ENCODE measurements at places on chromosomes 5 and 9.
A peak's percentile ranks its signal among the peaks of the same experiment; 100 is the strongest.

DNA sequence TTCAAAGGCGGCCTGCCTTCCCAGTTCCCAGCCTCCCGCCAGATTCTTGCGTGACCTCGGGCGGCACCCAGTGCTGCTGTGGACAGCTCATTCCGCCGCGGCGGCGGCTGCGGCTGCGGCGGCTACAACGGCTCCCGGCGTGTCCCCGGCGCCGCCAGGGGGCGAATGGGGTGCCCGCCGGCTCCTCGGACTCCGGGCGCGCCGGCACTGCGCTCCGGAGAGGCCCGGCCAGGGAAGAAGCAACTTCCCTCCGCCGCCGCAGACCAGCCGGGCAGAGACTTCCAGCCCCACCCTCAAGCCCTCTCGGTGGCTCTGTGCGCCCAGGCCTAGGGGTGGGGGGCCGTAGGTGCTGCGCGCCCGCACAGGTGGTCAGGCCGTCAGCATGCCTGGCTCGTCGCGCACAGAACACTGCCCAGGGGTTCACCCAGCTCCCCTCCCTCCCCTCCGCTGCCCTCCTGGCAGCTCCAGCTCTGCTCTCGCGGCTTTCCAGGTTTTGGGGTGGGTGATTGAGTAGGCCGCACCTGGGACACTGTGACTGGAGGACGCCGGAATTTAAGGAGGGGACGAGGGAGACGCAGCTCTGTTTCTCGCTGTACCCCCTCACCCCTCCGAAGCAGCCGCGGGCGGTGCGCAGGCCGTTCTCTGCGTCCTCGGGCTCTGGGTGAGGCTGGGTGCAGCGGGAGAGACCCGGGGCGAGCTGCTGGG lies 20.2 kb downstream of the IGIP start:
- peak; percentile 80 for DNase-seq

DNA sequence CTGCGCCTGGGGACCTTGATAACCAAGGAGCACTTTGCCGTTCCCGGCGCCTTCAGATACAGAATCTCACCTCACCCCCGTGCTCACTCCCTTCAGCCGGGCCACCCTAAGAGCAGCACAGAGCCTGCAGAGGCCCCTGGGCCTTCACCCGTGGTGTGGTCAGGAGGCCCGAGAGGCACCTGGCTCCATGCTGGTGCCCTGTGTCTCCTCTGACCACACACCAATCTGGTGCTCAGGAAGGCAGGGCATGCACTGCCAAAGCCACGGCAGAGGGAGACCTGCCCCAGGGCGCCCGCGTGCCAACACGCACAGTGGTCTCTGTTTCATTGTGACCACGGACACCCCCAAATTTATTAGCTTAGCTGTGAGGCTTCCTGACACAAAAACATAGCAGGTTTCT lies 11.3 kb downstream of the IRX4 start:
- no peak for DNase-seq

DNA sequence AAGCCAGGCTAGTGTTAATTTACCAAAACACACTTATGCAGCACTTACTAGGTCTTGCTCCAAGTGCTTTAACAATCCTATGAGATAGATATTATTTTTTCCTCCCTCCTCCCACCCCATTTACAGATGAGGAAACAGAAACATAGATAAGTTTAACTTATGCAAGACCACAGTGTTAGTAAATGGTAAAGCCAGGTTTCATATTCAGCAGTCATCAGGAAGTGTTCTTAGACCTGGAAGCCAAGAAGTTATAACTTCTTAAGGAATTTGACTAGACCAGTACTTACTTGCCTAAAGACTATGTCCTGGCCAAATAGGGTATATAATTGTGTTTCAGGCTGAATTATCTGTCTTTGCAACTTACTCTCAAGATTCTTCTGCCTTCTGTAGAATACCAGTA lies 15.9 kb downstream of the ABHD17B start:
- peak; percentile 6 for DNase-seq

GRCh38 chr5:97088774-97089148 lies 53.6 kb downstream of the LIX1 start:
- DNase-seq = no peak

- no peak for DNase-seq
These were observed 10.3 kb upstream of the GLE1 start for GRCh38 chr9:128494108-128494745.

- no peak for DNase-seq
These were observed 143.2 kb downstream of the GCNT1 start for GRCh38 chr9:76602199-76602598.

DNA sequence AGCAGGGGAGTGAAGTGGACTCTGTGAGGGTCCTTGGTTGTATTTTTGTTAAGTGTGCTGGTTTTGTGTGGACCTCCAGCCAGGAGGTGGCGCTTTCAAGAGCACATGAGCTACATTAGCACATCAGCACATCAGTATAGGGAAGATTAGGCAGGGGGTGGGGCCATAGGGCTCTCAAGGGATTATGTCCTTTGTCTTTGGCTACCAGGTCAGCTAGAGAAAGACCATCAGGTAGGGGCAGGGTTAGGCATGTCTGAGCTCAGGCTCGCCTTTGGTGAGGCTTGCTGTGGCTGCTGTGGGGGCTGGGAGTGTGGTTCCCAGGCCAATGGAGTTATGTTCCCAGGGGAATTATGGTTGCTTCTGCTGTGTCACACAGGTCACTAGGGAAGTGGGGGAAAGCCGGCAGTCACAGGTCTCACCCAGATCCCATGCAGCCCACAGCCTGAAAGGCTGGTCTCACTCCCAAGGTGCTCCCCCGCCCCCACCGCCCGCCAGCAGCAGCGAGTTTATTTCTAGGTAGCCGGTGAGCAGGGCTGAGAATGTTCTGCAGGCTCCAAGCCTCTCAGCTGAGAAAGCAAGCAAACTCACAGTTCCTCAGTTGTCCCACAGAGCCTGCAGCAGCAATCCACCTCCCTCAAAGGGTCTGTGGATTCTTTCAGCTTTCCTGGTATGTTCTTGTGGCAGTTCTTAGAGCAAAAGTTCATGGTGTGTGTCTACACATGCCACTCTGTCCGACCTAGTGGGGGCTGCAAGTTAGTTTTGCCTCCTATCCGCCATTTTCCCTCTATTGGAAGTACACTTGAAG lies 13.7 kb downstream of the OR1J1 start:
- DNase-seq = peak; percentile 33

DNA sequence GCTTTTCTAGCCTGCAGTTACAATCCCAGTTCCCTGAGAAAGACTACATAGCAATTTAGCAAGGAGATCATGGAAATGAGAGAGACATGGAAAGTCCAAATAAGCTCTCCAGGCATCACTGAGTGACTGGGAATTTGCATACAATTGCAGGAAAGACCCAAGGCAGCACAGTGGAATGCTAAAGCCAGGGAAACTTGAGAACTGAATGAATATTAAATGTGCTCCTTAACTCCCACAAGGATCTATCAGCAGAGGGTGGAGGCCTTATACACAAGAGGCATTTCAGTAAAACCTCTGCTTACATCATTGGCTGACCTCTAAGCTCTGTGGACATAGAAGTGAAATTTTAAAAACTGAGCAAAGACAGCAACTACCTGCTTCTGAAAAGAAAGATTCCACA lies 355.6 kb upstream of the DAB2 start:
- peak; percentile 71 for DNase-seq

DNA sequence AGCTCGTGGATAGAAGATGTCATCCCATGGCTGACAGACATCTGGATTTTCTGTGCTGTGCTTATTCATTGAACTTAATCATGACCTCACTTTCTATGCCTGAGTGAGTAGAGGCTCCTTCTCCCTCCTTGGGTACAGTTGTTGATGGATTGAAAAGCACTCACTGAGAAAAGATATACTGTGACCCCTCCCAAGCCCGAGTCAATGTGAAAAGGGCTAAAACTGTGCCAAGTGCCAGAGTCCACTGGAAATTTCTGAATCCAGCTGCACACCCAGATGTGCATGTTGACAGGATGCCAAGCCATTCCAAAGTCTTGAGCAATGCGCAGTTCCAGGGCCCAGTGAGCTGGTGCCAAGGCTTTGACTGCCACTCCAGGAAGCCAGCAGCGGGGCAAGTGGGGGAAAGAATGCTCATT lies 473.0 kb downstream of the NTRK2 start:
- DNase-seq = no peak

DNA sequence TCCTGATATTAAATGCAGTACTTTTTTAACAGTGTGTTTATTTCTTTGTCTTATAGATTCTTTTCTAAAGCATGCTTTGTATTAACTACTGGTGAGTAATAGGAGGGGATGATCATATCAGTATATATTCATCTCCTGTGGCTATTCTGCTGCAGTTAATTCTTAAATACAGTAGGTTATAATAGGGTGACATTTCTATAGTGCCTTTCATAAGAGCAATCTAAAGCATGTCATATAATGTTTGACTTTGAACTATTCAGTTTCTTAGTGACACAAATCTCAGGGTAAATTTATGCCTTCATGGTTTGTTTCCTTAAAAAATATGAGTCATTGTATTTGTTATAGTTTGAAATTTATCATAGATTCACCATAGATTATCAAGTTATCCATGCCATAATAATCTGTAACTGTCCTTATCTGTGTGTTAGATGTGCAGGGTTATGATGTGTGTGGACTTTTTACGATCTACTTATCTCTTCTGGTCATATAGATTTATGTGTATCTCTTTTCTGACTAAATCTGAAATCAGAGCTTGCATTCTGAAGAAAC lies 1019.5 kb downstream of the NR2F1-AS1 start:
- DNase-seq = peak; percentile 34

DNA sequence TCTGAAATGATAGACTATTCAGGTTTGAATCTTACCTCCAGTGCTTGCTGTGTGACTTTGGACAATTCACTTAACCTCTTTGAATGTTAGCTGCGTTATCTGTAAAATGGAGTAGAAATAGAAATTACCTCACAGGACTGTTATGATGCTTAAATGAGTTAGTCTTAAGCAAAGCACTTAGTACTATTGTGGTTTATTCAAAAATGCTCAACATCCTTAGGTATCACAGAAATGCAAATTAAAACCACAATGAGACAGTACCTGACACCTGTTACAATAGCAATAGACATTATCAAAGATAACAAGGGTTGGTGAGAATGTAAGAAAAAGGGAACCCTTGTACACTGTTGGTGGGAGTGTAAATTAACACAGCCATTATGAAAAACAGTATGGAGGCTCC lies 77.6 kb upstream of the FREM1 start:
- DNase-seq = no peak

DNA sequence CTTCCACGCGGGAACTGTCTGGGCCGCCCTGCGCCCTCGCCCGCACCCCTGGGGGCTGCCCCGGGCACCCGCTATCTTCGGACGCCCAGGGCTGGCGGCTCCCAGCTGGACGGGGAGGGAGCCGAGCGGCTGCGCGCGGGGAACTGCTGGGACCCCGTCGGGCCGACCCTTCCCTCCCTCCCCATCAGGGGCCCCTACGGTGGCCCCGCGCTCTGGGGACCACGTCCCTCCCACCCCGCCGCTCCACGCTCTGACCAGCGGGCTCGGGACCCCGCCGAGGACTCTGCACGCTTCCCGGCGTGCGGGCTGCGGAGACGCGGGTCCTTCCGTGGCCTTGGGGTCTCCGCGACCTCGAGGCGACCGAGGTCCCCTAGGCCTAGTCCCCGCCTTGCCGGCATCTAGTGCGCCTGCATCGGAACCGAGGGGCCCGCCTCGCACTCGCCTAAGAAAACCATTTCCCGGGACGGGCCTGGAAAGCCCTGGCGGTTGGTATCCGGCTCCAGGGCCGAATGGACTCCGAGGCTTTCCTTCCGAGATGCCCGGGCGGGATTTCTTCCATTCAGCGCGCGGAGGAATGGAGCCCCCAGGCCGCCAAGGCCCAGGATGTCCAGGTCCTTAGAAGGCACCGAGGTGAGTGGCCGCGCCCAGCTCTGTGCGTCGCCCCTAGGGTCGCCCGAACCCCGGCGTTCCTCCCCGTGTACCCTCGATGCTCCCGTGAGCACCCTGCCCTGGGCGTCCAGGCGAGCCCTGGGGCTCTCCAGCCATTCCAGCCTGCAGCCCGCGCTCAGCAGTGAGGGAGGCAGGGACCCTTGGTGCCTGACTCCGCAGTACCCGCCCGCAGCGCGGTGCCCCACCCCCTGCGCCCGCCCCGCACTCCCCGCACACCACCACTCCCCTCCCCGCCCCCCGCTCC lies 705 bp upstream of the SLC6A3 start:
- DNase-seq = no peak

DNA sequence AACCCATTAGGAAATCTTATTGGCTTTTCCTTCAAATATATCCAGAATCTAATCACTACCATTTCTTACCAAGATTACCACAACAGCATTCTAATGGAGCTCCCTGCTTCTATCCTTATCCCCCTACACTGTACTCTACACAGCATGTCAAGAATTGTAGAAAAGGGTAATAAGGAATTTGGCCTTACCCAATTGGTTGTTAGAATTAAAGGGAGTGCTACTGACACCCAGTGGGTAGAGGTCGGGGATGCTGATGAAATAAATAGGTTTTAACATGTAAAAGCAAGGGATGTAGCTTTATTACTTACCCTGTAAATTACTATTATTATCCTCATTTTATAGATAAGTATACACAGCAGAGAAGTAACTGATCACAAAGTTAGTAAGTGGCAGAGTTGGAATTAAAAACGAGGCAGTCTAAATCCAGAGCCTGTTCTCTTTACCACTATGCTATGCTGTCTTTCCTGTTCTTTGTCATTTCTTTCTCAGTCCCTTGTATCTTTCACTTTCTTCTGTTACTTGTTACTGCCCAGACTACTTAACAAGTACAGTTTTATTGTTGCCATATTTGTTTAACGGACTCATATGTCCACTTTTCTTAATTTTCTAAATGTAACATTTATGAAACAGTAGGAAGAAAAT lies 10.5 kb downstream of the SLC38A9 start:
- DNase-seq = no peak

DNA sequence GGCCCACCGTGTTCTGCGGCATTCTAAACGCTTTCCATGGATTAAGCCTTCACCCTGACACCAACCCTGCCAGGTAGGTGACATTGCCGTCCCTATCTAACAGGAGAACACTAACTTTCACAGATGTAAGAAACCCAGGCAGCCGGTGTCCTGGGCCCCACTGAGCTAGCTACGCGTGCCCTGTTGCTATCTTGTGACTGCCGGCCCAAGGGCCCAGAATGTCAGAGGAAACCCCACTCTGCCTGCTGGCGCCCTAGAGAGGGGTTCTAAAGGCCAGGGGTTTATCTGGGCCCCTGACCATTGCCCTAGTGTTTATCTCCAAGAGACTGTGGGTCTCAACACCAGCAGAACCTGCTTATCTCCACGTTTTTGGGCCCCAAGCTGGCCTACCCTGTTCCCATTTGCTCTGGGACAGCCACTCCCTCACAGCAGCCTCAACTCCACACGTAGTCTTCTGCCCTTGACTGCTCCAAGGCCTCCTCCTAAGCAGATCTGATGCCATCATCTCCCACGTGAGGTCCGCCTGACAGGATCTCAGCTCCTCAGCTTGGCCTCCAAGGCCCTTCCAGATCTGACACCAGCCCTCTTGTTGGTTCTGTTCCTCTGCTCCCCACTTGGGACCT lies 18.1 kb upstream of the ZBTB34 start:
- DNase-seq = no peak

DNA sequence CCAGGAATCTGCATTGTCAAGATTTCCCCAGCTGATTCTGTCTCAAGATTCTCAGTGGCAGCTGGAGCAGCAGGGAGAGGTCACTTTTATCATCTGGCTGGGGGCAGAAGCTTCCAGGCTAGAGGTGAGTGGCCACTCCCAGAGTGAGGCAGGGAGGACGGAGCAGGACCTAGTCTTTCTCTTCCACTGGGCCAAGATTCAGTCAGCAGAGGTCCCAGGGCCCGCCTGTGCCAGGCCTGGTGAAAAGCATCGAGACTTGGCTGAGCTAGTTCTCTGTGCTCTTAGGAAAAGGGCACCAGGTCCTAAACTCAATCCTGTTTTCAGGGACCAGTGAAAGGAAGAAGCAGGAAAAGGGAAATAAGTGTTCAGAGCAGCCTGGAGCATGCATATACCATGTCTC lies 46.6 kb downstream of the IRX1 start:
- no peak for DNase-seq

GRCh38 chr9:85246541-85246940 lies 495.2 kb downstream of the AGTPBP1 start:
- no peak for DNase-seq
